Dermis microvascular lymphatic vessel endothelial cell (primary cell): ENCODE measurements at places on chromosomes 6 and 20. TPM values are rescaled to one million over a fixed set of nuclear protein-coding genes. Genes with fewer than 3 reads are reported as not detected.

Gene OR2H2
- total RNA-seq, result not detected in 2 replicates

Gene HDAC2
- 58.5 and 81.4 TPM in 2 replicates for total RNA-seq

Gene C6orf163
- 0.26 and 0.63 TPM in 2 replicates for total RNA-seq

Gene RIPOR3
- 0.13 TPM in 1 of 2 replicates, not detected in the other for total RNA-seq

Gene GPX6
- not detected in 2 replicates for total RNA-seq

Gene SYCP2
- total RNA-seq, result 0.64 and 1.1 TPM in 2 replicates

Gene EPPIN
- total RNA-seq, result not detected in 2 replicates

Gene FAM83C
- not detected in 2 replicates for total RNA-seq

Gene MYT1
- total RNA-seq, result not detected in 2 replicates

Gene KHDC1L
- total RNA-seq, result not detected in 2 replicates

Gene EIF6
- total RNA-seq, result 173 and 178 TPM in 2 replicates

Gene FOXF2
- total RNA-seq, result not detected in 2 replicates
